ENCODE measurements at places on chromosomes 2 and 18.

DNA sequence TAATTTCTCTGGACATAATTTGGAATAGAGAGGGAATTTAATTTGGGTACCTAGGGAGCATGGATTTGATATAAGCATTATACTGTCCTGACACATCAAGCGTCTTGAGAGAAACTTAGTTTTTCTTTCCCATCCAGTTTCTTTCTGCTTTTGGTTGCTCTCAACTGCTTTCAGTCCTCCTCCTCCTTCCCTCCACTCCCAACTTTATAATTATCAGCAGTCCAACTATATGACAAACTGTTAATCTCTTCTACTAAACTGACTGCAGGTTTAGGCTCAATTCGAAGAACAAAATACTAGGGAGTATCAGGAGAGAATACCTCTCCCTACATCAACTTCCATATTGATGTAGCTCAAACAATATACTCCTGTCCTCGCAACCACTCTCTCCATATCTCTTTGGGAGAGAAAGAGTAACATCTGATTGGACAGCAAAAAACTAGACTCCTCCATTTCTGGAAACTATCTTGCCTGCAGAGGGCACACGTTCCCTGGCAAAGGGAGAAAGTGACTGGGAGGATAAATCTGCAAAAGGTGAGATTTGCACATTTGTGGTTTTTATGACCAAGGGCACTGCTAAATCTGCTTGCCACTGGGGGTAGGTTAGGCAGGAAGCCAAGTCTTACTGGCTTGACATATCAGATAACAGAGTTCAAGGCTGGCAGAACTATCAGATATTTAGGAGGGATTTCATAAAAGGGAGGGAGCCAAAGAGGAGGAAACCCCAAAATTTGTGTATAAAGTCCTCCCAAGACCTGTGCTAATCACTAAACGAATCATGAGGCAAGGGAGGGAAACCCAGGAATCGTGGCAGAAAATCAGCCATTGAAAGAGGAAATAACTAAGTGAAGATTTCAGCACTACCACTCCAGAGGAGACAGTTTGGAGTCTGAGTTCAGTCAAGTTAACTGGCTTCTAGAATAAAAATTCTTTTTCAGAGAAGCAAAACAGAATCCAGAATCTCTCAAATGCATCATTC lies 40.0 kb downstream of the ICA1L start:
- DNase-seq, result peak; percentile 5

DNA sequence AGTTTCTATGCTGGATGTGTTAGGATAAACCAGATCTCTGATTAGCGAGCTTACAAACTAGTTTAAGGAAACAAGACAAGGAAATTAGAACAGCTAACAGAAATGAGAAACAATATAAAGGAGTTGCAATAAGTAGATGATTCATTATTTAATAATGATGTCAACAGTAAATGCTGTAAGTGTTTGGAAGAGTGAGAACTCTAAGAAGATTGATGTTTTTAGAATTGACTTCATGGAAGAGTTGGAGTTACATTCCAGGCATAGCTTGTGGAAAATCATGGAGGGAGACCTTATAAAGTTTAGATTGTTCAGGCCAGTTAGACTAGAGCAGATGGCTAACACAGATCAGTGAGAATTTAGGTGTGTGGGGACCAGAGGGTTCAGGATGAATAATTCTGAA lies 32.6 kb downstream of the PPP1R1C start:
- DNase-seq, result no peak

- DNase-seq, result no peak
These were observed 368.5 kb upstream of the CNTNAP5 start for GRCh38 chr2:123656590-123656989.

GRCh38 chr2:74406035-74406434 lies 15.4 kb downstream of the C2orf81 start:
- no peak for DNase-seq

- DNase-seq, result no peak
These were observed 102.4 kb downstream of the VAPA start for GRCh38 chr18:10015941-10016819.

- DNase-seq, result no peak
These were observed 108.9 kb upstream of the GLS start for GRCh38 chr2:190771726-190772125.

DNA sequence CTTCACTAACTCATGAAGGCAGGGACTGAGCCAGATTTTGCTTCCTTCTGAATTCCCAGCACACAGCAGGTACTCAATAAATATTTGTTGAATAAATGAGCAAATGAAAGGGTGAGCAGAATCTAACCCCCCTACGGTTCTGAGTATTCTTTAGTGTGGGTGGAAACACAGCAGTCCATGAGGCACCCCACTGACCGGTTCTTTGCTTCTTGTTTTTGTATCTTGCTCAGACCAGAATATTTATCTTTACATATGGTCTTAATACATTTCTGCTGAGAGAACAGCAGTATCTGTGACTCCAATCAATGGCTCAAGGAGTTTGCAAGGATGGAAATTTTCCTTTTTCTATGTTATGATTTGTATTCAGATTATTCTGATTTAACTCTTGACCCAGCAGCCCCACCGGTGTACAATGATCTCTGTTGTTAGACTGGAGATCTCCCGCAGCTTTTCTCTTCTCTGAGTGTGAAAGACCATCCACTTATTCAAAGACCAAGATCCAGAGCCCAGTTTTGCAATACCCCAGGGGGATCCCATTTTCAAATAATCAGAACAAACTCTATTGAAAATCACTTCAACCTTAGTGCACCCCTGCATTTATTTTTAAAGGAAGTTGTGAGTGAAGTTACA lies 506.5 kb upstream of the TNP1 start:
- DNase-seq, result no peak

- DNase-seq, result no peak
These were observed 8.7 kb upstream of the TGIF1 start for GRCh38 chr18:3441290-3441689.

- DNase-seq, result no peak
These were observed 352.0 kb upstream of the SLC8A1 start for GRCh38 chr2:40803900-40804299.

- DNase-seq, result no peak
These were observed 232.3 kb upstream of the ITGA4 start for GRCh38 chr2:181224866-181225265.

DNA sequence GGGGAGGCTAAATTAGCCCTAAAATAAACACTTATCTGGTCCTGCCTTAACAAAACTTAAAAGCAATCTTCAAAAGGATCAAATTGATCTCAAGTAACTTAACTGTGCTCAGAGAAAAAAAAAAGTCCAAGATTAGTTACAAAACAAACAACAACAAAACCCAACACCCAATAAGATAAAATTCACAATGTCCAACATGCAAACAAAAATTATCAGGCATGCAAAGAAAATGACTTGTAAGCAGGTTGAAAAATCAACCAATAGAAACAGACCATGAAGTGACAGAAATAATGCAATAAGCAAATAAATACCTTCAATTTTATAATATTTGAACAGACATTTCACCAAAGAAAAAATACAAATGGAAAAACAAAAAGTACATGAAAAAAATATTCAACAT lies 4.0 kb upstream of the REEP1 start:
- DNase-seq, result no peak

DNA sequence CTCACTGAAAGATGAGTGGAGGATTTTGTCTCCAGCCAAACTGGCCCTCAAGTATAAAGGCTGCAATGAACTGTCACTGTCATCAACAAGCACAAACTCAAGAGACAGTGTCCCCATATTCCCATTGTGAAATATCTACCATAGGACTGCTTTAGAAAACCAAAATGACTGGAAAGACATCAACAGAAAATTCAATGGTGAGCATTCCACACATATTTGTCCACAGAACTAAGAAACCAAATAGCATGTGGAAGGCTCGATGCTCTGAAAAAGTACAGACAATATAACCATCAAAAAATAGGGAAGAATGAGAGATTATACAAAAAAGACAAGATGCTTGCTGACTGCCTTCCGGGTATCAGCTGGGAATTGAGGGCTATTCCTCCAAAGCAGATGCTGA lies 37.6 kb downstream of the TGFBRAP1 start:
- DNase-seq, result no peak

GRCh38 chr2:234630801-234631261 lies 133.9 kb upstream of the ARL4C start:
- no peak for DNase-seq

DNA sequence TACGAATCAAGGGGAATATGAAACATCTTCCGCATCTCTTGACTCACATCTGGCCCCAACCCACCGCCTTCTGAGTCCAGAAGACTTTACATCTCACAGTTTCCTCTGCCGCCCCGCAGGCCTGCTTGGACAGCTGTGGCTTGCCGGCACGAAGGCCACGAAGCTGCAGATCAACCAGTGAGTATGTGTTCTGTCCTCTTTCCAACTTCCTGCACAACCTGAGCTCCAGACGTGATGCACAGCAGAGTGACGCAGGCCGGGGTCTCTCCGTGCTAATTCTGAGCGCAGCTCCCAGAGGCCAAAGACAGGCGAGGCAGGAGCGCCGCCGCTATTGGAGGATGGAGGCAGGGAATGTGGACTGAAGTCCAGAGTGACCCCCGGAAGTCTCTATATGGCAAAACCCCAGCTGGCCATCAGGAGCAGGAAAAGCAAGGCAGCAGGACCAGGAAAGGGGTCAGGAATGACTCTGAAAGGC lies 93.5 kb downstream of the ZCCHC2 start:
- no peak for DNase-seq

DNA sequence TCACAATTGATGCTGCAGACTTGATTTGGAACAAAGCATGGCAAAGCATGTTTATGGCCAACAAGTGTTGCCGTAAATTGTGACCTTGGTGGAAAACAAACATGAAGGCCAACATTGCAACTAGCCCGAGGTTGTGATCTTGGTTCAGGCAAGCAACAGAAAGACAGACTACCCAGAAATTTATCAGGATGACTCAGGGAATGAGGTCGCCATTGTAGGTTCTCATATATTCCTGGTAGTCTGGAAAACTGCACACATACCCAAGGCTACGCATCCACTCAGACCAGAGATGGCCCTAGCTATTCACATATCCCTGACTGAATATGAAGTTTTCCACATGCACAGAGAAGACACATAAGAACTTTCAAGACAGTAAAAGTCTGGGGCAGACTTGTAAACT lies 30.1 kb downstream of the CYP1B1 start:
- no peak for DNase-seq

DNA sequence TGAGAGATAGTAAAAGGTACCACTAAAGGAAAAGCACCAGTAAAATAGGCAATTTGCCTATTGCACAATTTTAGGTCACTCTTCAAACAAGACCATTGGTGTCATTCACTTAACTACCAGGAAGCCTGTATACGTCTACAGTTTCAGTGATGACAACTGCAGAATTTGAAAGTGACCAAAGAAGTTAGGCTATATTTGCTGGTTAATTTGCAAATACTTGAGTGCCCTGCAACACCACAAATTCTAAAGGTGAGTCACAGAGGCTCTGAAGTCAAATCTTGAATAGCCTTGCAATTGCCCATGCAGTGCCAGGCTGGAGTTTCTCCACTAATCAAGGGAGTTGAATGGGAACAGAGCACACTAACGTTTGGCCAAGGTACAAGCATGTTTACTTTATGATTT lies 128.7 kb upstream of the CCDC68 start:
- DNase-seq, result no peak

- DNase-seq, result no peak
These were observed 555 bp downstream of the TMEM18 start for GRCh38 chr2:676647-677055.

DNA sequence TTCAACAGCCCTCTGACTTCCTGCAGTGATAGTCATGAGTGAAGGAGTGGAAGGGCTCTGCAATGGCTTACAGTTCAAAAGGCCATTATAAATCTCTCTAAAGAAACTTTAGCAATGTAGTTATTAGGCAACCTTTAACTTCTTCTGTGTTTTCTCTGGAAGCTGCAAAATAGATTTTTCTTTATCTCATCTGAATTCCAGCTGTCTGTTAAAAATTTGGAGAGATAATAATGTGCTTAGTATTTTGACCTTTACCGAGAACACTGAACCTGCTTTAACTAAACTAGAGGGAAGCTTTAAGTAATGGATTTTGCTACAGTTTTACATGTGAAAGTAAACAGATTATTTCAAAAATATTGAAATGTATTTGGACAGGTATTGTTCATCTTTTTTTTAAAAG lies 847.9 kb downstream of the ERBB4 start:
- no peak for DNase-seq

GRCh38 chr2:21484643-21485042 lies 360.9 kb downstream of the TDRD15 start:
- no peak for DNase-seq

DNA sequence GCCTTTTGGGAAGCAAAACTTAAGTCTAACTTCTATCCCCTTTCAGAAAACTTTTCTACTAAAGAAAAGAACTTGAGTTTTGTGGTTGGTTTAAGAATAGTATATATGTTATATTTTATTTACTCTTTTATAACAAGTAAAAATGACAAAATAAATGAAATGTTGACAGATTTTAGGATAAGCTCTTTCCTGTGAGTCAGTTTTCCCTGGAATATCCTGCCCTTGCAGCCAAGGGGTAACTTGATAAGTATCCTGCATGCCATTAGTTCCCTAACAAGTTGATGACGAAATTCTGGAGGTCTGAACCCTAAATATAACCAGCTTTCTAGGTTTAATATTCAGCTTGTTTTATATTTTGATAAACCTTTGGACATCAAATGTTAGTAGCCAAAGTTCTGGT lies 7.3 kb upstream of the HTR2B start:
- no peak for DNase-seq

DNA sequence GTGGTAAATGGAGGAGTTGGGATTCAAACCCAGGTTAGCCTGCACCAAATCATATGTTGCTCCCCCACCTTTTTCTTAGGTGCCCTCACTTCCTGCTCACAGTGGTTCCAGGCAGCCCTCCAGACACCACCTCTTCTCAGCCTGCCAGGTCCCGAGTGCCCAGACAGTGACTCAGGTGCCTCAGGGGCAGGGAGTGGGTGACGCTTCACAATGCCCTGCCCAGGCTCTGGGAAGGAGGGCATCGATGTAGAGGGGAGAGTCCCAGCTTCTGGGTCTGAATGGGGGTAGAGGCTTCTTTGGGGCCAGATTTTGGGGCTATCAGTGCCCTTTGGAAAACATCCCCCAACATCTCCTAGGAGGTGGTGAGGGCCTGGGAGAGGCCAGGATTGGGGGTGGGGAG lies 5.2 kb upstream of the DNAJB2 start:
- no peak for DNase-seq

GRCh38 chr2:135043345-135043744 lies 3.9 kb downstream of the MAP3K19 start:
- DNase-seq, result no peak

- DNase-seq, result no peak
These were observed 588 bp downstream of the OTX1 start for GRCh38 chr2:63051042-63051794.

Measured in stimulated activated CD8-positive, alpha-beta memory T cell treated with anti-CD3 and anti-CD28 coated beads, Interleukin-12 subunit alpha, Interleukin-12 subunit beta, amount 100 ng/mL, for 1 hour (primary cell).